ENCODE measurements at places on chromosomes 1 and 21. TPM values are rescaled to one million over a fixed set of nuclear protein-coding genes. Genes with fewer than 3 reads are reported as not detected.

Gene LEMD1
- total RNA-seq = not detected

Gene IGSF3
- total RNA-seq = 17.9 TPM

Gene FAM3B
- total RNA-seq = not detected

Gene FCER1G
- total RNA-seq = not detected

Gene ANKRD13C
- total RNA-seq = 7.6 TPM
